ENCODE measurements at places on chromosomes 13 and 19.

DNA sequence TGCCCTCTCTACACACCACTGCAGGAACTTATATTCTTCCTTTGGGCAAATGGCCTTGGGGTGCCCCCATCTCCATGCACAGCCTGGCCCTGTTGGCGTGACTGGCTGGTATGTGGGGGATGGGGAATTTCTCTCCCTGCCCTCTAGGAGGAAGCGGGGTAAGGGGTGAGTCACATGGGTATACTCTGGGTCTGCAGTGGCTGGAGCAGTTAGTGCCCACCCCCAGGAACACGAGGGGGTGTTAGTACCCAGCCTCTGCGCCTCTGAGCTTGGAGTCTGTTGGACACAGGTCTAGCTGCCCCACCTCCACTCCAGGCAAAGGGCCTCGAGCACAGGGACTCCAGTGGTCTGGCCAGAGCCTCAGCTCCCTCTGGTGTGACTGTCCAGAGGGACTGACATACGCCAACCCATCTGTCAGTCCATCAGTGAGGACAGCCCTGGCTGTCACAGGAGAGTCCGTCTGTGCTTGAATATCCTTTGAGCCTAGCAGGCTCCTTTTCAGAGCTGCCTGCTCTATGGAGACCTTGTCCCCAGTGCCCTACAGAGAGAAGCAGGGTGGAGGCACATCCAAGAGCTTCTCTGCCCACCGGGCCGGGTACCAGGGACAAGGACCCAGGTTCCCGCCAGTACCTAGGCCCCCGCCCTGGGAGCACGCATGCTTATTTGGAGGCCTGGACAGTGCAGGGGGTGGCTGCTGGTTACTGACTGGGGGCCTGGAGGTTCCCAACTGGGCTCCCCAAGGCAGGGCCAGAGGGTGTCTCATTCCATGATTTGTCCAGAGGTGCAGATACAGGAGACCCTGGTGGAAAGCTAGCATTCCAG is 66.6 kb downstream of the CHST8 start:
- no peak for DNase-seq

DNA sequence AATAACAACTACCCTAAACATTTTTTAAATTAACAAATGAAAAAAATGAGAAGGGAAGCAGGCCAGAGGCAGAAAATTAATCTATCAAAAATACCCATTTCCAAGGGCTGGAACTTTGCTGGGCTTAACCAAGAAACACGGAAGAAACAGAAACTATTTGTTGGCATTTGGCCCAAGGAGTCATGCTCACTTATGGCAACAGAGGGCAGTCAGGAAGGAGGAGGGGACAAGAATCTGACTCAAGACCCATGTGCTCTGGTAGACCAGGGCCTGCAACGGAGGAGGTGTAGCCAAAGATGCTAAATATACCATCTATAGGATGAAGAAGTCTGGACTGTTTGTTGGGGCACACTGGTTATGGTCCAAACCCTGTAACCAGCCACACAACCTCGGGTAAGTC is 496.7 kb downstream of the COG6 start:
- DNase-seq: peak; percentile 40

DNA sequence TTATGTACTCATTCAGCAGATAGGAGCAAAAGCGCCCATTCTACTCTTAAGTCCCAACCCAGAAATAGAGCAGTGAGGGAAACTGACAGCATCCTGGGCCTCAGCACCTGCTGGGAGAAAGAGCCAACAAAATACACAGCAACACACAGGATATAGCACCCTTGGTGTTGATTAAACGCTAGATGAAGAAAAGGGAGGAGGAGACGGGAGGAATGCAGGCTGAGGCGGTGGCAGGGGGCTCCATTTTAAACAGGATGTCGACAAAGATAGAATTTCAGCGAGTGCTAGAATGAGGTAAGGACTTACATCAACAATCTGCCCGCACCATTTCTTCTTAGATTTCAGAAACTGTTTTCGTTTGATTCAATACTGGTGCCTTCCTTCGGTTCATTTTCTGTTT is 4.6 kb upstream of the RAB20 start:
- no peak for DNase-seq

DNA sequence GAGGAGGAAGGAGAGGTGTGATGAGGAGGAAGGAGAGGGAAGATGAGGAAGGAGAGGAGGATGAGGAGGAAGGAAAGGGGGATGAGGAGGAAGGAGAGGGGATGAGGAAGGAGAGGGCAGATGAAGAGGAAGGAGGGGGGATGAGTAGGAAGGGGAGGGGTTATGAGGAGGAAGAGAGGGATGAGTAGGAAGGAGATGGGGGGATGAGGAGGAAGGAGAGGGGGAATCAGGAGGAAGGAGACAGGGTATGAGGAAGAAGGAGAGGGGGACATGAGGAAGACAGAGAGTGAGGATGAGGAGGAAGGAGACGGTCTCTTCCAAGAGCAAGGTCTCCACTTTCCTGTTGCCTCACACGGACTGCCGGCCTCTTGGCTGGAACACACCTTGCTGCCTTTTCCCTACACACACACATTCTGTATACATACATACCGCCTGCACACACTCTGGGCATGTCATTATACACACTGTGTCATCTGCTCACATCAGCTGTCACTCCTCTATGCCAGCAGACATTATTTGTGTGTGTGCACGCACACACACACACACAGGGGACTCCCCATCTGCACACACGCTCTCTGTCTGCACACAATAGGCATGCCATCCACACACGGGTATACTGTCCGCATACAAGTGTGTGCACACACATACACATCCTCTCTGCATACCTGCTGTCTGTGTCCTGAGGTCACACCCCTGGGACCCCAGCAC is 11.1 kb upstream of the VSTM2B start:
- no peak for DNase-seq

GRCh38 chr19:51422053-51422448 is 4.6 kb upstream of the SIGLEC10 start:
- DNase-seq: peak; percentile 89

DNA sequence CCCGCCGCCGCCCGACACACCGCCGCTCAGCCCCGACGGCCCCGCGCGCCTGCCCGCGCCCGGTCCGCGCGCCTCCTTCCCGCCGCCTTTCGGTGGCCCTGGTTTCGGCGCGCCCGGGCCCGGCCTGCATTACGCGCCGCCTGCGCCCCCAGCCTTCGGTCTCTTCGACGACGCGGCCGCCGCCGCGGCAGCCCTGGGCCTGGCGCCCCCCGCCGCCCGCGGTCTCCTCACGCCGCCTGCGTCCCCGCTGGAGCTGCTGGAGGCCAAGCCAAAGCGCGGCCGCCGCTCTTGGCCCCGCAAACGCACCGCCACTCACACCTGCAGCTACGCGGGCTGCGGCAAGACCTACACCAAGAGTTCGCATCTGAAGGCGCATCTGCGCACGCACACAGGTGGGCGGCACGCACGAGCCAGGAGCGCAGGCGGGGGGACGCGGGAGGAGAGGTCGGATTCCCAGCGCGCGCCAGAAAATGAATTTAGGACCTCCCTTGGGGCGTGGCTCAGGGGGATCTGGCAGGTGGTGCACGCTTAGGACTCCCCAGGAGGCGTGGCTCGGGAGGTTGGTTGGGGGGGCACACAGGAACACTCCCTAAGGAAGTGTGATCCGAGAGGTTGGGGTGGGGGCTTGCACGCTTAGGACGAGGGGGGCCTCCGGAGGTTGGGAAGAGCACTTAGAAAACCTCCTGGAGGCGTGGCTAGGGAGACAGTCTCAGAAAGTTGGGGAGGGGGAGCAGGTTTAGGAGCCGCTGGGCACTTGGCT is 1.2 kb downstream of the KLF2 start:
- peak; percentile 44 for DNase-seq

DNA sequence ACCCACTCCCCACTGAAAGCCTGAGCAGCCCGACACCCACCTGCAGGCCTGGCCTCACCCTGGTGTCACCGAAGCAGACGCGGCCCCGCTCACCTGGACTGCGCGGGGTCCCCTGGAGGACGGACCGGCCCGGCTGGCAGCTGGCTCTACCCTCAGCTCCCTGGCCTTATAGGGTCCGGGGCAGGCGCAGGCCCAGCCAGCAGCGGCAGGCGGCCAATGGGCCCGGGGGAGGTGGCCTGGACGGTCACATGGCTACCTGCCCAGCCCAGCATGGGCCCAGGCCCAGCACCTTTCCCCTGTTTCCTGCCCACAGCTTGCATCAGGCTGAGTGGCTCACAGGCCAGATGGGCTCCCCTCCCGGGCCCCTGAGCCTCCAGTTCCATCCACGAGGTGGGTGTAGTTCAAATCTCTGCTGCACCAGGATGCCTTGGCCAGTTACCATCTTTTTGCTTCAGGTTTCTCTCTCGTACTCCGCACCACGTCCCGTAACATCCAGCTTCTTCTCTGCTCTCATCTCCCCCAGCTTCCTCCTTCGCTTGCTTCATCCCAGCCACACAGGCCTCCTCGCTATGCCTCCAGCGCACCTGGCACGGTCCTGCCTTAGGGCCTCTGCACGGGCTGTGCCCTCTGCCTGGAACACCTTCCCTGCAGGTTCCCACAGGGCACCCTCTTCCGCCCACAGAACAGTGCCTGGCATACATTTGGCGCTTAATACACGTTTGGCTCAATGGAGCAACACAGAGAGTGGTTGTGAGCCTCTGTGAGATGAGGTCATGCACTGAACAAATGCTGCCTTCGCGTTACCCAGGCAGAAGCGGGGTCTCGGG is at the start of gene PLIN4:
Gene PLIN4, minus strand, starts transcription at position 142 of the 827 bp plus-strand sequence. CDS start 214 bp downstream, outside the sequence.
- DNase-seq: peak; percentile 61
